ENCODE measurements at places on chromosomes 12 and 14.

GRCh38 chr12:124824195-124824594, 39.5 kb downstream of the SCARB1 start:
- no peak overlapping the region for H3K4me3 ChIP-seq
- H3K27me3 ChIP-seq, result no peaks in the 10 kb centered on the region
- DNase-seq, result no peak
- no peak overlapping the region for H3K27ac ChIP-seq

- no peaks in the 10 kb centered on the region for H3K27me3 ChIP-seq
- no peak overlapping the region for H3K27ac ChIP-seq
- peaks cover 11% of the 10 kb centered on the region for H3K4me1 ChIP-seq
- peaks cover 11% of the 10 kb centered on the region for H3K36me3 ChIP-seq
- no peak overlapping the region for H3K4me3 ChIP-seq
These were observed 124.9 kb upstream of the MED13L start for GRCh38 chr12:116402163-116402939.

DNA sequence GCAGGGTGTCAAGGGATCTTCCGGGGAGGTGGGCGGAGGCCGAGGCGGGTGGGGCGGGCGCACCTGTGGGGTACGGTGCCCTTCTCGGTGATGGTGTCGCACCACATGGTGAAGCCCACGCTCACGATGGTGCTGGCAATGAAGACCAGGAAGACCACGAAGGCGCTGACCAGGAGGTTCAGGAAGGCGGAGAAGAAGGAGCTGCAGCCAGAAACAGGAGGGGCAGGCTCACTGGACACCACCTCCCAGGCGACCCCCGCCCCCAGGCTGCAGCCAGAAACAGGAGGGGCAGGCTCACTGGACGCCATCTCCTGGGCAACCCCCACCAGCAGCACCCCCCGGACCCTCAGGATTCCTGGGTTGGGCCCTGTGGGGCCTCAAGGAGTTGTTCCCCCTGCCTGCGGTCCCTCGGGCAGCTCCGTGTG, 7.6 kb downstream of the TMEM179 start:
- no peaks in the 10 kb centered on the region for H3K36me3 ChIP-seq
- H3K27me3 ChIP-seq, result peaks cover 21% of the 10 kb centered on the region
- H3K4me1 ChIP-seq, result peaks cover 6% of the 10 kb centered on the region
- no peak for DNase-seq
- no peak overlapping the region for H3K4me3 ChIP-seq
- H3K27ac ChIP-seq, result no peak overlapping the region

GRCh38 chr12:93536766-93537488, 35.5 kb upstream of the SOCS2 start:
- H3K27me3 ChIP-seq, result no peaks in the 10 kb centered on the region
- H3K36me3 ChIP-seq, result no peaks in the 10 kb centered on the region
- H3K4me3 ChIP-seq, result peak overlapping the region; percentile 15

GRCh38 chr12:25438638-25439037, 114.4 kb downstream of the LMNTD1 start:
- H3K27me3 ChIP-seq, result peaks cover 1% of the 10 kb centered on the region
- no peak for DNase-seq
- H3K4me1 ChIP-seq, result peaks cover 3% of the 10 kb centered on the region
- no peak overlapping the region for H3K4me3 ChIP-seq
- H3K27ac ChIP-seq, result no peak overlapping the region

DNA sequence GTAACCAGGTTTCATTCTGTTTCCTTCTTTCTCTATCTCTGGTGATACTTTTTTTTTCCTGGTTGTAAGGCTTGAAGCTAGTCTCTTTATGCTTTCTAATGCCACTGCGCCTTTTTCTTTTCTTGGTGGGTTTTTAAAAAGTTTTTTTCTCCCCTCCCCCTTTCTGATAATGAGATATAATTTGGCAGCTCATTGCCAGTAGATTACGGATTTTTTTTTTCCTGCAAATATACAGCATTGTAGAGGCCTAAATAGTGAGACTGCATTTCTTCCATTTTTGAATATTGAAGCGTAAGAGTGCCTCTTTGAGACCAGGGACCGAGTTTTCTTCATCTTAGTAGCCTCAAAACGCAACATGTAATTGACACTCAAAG, 1.1 kb downstream of the PAPOLA start:
- H3K27ac ChIP-seq, result peak overlapping the region; percentile 98
- no peaks in the 10 kb centered on the region for H3K27me3 ChIP-seq
- H3K36me3 ChIP-seq, result peaks cover 5% of the 10 kb centered on the region
- no peak for DNase-seq
- H3K4me3 ChIP-seq, result peak overlapping the region; percentile 93
- peaks cover 31% of the 10 kb centered on the region for H3K4me1 ChIP-seq

DNA sequence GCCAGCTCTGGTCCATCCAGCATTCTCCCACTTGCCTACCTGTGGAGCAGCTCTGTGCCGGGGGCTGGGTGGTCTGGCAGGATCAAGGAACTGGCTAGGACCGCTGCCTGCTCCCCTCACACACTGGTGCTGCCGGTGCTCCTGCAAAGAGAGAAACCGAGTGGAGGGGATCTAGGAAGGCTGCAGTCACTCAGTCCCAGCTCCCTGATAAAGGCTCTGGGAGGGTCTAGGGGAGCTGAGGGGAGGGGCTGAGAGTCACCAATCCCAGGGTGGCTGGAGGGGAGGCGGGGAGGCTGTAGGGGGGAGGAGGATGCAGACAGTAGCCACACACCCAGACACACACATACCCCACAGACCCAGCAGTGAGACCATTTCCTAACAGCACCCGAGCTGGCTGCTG, at the start of gene TAC3:
Gene TAC3, minus strand, starts transcription at position 182 of the 400 bp plus-strand sequence. CDS start 732 bp downstream, outside the sequence.
- peaks cover 3% of the 10 kb centered on the region for H3K27me3 ChIP-seq
- H3K36me3 ChIP-seq, result no peaks in the 10 kb centered on the region
- peaks cover 11% of the 10 kb centered on the region for H3K4me1 ChIP-seq
- H3K27ac ChIP-seq, result no peak within 1 kb of the TSS
- DNase-seq, result no peak
- no peak within 1 kb of the TSS for H3K4me3 ChIP-seq

DNA sequence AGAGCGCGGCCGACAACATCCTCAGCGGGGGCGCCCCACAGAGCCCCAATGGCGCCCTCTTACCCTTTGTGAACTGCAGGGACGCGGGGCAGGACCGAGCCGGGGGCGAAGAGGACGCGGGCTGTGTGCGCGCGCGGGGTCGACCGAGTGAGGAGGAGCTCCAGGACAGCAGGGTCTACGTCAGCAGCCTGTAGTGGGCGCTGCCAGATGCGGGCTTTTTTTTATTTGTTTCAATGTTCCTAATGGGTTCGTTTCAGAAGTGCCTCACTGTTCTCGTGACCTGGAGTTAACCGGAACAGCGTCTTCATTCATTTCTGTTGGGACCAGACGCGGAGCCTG, 103.8 kb upstream of the FKBP4 start:
- DNase-seq, result no peak
- peaks cover 18% of the 10 kb centered on the region for H3K27me3 ChIP-seq
- H3K27ac ChIP-seq, result peak overlapping the region; percentile 7
- peak overlapping the region; percentile 76 for H3K4me3 ChIP-seq
- peaks cover 15% of the 10 kb centered on the region for H3K4me1 ChIP-seq

GRCh38 chr12:114395755-114396152, 10.2 kb downstream of the TBX5 start:
- peaks cover 3% of the 10 kb centered on the region for H3K4me1 ChIP-seq
- H3K27me3 ChIP-seq, result peaks cover 22% of the 10 kb centered on the region
- H3K27ac ChIP-seq, result no peak overlapping the region
- no peaks in the 10 kb centered on the region for H3K36me3 ChIP-seq
- H3K4me3 ChIP-seq, result no peak overlapping the region
- no peak for DNase-seq

GRCh38 chr12:67354322-67354721, 85.2 kb downstream of the CAND1 start:
- H3K27me3 ChIP-seq, result no peaks in the 10 kb centered on the region
- no peak overlapping the region for H3K27ac ChIP-seq
- H3K4me1 ChIP-seq, result no peaks in the 10 kb centered on the region
- DNase-seq, result no peak
- no peak overlapping the region for H3K4me3 ChIP-seq

- H3K36me3 ChIP-seq, result no peaks in the 10 kb centered on the region
- H3K4me3 ChIP-seq, result no peak overlapping the region
- no peaks in the 10 kb centered on the region for H3K4me1 ChIP-seq
- H3K27me3 ChIP-seq, result peaks cover 7% of the 10 kb centered on the region
- no peak overlapping the region for H3K27ac ChIP-seq
These were observed 18.0 kb downstream of the RIMBP2 start for GRCh38 chr12:130698106-130698505.

DNA sequence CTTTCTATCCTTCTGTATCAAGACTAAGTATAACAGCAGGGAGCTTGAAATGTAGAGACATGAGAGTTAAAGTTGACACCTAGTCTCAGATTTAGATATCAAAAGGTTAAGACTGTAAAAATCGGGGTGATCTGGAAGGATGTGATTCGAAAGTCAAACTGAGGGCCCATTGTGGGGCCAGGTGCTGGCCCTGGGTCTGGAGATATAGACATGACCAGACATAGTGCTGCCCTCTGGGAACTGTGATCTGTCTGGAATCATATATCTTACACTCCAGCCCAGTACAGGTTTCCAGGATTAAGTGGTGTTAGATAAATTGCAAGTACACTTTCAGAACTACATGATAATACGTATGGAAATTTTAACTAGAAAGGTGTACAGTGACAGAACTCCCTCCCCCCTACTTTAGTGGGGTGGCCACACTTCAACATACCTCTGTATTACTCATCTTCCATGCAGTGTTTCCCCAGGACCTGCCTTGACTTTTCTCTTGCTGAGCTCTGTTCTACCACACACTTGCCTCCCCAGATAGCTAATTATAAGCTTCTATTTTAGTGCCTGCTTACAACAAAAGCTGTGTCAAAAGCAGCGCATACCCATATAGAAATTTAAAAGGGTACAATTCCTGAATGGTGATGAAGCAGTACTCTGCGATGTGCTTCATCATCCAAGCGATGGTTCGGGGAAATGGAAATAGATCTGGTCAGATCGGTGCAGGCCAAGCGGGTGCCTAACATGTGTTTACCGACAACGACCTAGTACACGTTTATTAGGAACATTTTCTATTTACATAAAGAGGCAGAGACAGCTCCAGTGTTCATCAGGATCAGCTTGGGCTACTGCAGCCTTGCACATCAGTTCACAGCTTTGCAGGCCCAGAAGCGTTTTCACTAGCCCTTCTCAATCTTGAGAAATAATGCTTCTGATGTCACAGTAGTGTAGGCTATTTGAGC, 68.7 kb downstream of the ARF6 start:
- H3K4me3 ChIP-seq, result peak overlapping the region; percentile 31
- DNase-seq, result no peak
- H3K36me3 ChIP-seq, result peaks cover under 1% of the 10 kb centered on the region
- peaks cover 61% of the 10 kb centered on the region for H3K4me1 ChIP-seq
- H3K27ac ChIP-seq, result peak overlapping the region; percentile 90
- no peaks in the 10 kb centered on the region for H3K27me3 ChIP-seq

GRCh38 chr14:60094306-60094897, 2.7 kb downstream of the PCNX4 start:
- H3K27me3 ChIP-seq, result no peaks in the 10 kb centered on the region
- H3K4me3 ChIP-seq, result peak overlapping the region; percentile 50
- H3K36me3 ChIP-seq, result peaks cover 8% of the 10 kb centered on the region
- no peak for DNase-seq

GRCh38 chr14:91237219-91237618, 7.3 kb downstream of the GPR68 start:
- H3K27me3 ChIP-seq, result no peaks in the 10 kb centered on the region
- H3K36me3 ChIP-seq, result peaks cover 3% of the 10 kb centered on the region
- DNase-seq, result no peak
- H3K27ac ChIP-seq, result no peak overlapping the region
- H3K4me3 ChIP-seq, result no peak overlapping the region

GRCh38 chr12:20188930-20189653, 179.2 kb upstream of the PDE3A start:
- no peaks in the 10 kb centered on the region for H3K4me1 ChIP-seq
- DNase-seq, result no peak
- no peak overlapping the region for H3K4me3 ChIP-seq
- no peaks in the 10 kb centered on the region for H3K27me3 ChIP-seq
- no peaks in the 10 kb centered on the region for H3K36me3 ChIP-seq

DNA sequence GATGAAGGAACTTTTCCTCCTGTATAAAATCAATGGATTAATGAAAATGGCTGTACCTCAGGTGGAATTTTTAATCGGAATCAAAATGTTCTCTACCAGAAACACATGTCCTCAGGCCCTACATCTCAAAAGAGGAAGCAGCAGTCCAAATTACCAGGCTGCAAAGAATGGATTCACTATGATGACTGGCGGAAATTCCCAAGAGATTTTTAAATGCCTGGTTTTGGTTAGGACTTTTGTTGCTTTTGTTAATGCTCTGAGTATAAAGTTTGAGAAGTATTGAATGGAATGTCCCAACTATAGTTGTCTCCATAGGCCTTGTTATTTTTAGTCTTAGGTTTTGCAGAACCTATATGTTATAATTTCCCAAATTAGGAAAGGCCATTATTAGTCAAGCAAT, 11.2 kb upstream of the IFNG start:
- H3K4me1 ChIP-seq, result peaks cover 6% of the 10 kb centered on the region
- no peak for DNase-seq
- peaks cover 2% of the 10 kb centered on the region for H3K36me3 ChIP-seq
- no peak overlapping the region for H3K4me3 ChIP-seq

- no peak overlapping the region for H3K4me3 ChIP-seq
- H3K36me3 ChIP-seq, result no peaks in the 10 kb centered on the region
- no peak for DNase-seq
- H3K4me1 ChIP-seq, result no peaks in the 10 kb centered on the region
- H3K27me3 ChIP-seq, result peaks cover 27% of the 10 kb centered on the region
These were observed 35.7 kb upstream of the BEGAIN start for GRCh38 chr14:100622708-100623485.

GRCh38 chr12:22377731-22378496, 43.4 kb upstream of the ST8SIA1 start:
- H3K27ac ChIP-seq, result no peak overlapping the region
- no peaks in the 10 kb centered on the region for H3K36me3 ChIP-seq
- H3K4me3 ChIP-seq, result no peak overlapping the region
- no peak for DNase-seq
- H3K27me3 ChIP-seq, result peaks cover 4% of the 10 kb centered on the region

DNA sequence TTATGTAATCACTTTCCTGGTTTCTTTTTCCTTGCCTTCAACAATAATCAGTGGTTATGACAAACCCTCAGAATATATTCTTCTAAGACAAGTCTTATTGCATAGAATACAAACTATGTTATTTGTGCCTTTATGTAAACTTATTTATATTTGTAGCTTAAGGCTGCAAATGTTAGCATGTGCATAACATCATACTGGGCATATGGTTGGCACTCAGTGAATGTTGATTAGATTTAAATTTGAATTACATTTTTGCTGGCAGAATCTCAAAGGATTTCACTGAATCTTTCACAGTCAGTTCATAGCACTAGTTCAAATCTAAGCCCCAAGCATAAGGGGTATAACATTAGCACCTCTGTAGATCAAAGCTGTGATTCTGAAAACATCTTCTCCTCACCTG, 113.2 kb upstream of the AEBP2 start:
- no peaks in the 10 kb centered on the region for H3K36me3 ChIP-seq
- H3K4me1 ChIP-seq, result no peaks in the 10 kb centered on the region
- H3K27ac ChIP-seq, result no peak overlapping the region
- H3K4me3 ChIP-seq, result no peak overlapping the region

Measured in memory B cell (primary cell).